SHP77 treated with DMSO at 0.1 percent for 48 hours (cell line): ENCODE measurements at places on chromosomes 6 and 20.
A peak's percentile ranks its signal among the peaks of the same experiment; 100 is the strongest.

- DNase-seq: no peak
Observed at GRCh38 chr20:3612795-3613572, 50.2 kb downstream of the GFRA4 start.

- DNase-seq: no peak
Observed at GRCh38 chr6:76438768-76439167, 366.3 kb upstream of the IMPG1 start.

GRCh38 chr20:33677991-33678702 is 3.9 kb upstream of the NECAB3 start:
- DNase-seq: no peak

DNA sequence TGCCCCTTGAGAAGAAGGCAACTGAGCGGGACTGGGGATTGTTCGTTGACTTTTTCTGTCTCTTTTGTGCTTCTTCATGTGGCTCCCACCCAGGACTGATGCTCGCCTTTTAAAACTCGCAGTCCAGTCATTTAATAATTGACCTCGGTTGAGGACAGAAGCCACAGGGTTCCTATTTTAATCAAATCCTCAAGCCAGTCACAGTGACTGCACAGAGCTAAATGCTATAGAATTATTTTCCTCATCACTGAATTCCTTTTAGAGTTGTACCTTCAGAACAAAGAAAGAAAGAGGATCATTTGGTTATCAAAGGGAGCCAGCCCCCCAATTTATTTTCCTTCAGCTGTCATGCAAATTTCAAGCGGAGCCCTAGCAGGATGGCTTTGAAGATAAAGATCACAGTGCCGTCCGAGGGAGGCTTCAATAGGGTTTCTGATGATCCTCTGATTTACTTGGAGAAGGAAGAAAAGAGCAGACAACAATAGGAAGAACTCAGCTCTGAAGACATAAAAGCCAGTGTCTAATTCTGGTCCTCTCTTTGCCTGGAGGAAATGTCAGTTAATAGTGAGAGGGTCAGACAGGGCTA is 186.6 kb downstream of the DOK5 start:
- no peak for DNase-seq

- DNase-seq: peak; percentile 69
Observed at GRCh38 chr6:139364302-139364981, 10.0 kb downstream of the CITED2 start.

DNA sequence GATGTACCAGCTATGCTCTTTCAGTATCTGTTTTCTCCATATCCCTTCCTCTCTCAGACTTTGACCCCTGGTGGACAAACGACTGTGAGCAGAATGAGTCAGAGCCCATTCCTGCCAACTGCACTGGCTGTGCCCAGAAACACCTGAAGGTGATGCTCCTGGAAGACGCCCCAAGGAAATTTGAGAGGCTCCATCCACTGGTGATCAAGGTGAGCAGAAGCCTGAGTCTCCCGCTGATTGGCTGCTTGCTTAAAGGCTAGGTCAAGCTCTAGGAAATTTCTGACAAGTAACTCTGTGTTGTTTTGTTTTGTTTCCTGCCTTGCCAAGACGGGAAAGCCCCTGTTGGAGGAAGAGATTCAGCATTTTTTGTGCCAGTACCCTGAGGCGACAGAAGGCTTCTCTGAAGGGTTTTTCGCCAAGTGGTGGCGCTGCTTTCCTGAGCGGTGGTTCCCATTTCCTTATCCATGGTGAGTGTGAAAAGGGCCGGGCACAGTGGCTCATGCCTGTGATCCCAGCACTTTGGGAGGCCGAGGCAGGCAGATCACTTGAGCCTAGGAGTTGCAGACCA is 28.6 kb downstream of the C6orf89 start:
- no peak for DNase-seq

DNA sequence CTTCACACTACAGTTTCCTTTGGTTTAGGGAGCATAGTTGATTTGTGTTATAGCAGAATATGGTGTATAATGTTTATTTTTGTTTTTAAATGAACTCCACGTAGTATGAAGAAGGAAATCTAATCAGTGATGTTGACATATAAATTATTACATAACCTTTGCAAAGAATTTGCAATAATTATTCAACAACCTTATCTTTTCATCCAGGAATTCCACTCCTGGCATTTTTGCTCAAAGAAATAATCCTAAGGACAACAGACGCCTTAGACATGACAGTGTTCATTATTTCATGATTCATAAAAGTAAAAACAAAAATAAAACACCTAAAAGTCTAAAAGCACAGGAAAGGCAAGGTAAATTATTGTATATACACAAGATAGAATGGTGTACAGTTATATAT is 229.2 kb downstream of the EPM2A start:
- no peak for DNase-seq
